Camera-type eye (tissue), 1 donor: ENCODE measurements at places on chromosomes 7 and 10. TPM values are rescaled to one million over a fixed set of nuclear protein-coding genes. Genes with fewer than 3 reads are reported as not detected.

The UTF1 gene
- total RNA-seq = not detected

The SPDYE16 gene
- total RNA-seq = 1.2 TPM

The CYP3A5 gene
- 4.6 TPM for total RNA-seq

The SPDYE5 gene
- 0.22 TPM for total RNA-seq

The PRTFDC1 gene
- 29.0 TPM for total RNA-seq

The CNPY4 gene
- total RNA-seq = 36.2 TPM

The DDX56 gene
- total RNA-seq = 59.4 TPM

The PDCD4 gene
- 155 TPM for total RNA-seq

The ZNF655 gene
- total RNA-seq = 113 TPM

The ITPRID1 gene
- total RNA-seq = 0.11 TPM

The DMBT1 gene
- total RNA-seq = 3.1 TPM

The SFRP4 gene
- 116 TPM for total RNA-seq

The CD36 gene
- total RNA-seq = 89.8 TPM

The AVPI1 gene
- total RNA-seq = 14.2 TPM

The TRIM74 gene
- not detected for total RNA-seq

The SEMA4G gene
- 6.6 TPM for total RNA-seq

The BTRC gene
- 37.6 TPM for total RNA-seq

The CALML3 gene
- total RNA-seq = 0.33 TPM

The CELF2 gene
- 84.2 TPM for total RNA-seq

The MKI67 gene
- 16.4 TPM for total RNA-seq

The LOXL4 gene
- total RNA-seq = 7.9 TPM

The CTTNBP2 gene
- total RNA-seq = 19.7 TPM

The OR9A2 gene
- not detected for total RNA-seq

The EEF1AKMT2 gene
- 46.9 TPM for total RNA-seq

The NSUN6 gene
- 50.0 TPM for total RNA-seq

The ZNF503 gene
- total RNA-seq = 13.6 TPM

The WIPF3 gene
- total RNA-seq = 2.7 TPM

The AKR1C8 gene
- 0.27 TPM for total RNA-seq

The CALML5 gene
- total RNA-seq = 3.3 TPM

The CDNF gene
- total RNA-seq = 3.0 TPM

The DOCK1 gene
- total RNA-seq = 77.0 TPM

The SPDYE6 gene
- total RNA-seq = not detected

The GALNT17 gene
- 27.0 TPM for total RNA-seq

The GPR26 gene
- total RNA-seq = 1.4 TPM

The OR9A4 gene
- total RNA-seq = 0.71 TPM

The ANKRD1 gene
- 5.3 TPM for total RNA-seq

The SMC3 gene
- 93.5 TPM for total RNA-seq

The MSMB gene
- total RNA-seq = not detected

The VWDE gene
- total RNA-seq = 1.4 TPM
